Bronchial epithelial cell (primary cell): ENCODE measurements at places on chromosomes 5 and 9.

DNA sequence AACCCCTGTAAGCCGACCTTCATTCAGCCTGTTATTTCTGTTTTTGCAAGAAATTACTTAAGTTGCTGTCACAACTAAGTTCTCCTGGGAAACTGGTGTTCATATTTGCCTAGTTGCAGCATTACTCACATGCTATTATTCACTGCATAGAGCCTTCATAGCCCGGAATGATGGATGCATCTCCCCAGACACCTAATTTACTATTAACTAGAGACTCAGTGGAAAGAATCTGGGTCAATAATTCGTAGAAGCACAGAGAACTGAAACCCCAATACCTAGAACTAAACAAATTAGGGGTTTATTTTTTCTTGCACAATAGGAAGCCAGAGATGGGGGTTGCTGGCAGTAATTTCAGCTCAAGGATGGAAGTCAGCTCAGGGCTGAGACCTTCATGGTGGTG is 45.7 kb upstream of the FAM170A start:
- DNase-seq, result no peak

DNA sequence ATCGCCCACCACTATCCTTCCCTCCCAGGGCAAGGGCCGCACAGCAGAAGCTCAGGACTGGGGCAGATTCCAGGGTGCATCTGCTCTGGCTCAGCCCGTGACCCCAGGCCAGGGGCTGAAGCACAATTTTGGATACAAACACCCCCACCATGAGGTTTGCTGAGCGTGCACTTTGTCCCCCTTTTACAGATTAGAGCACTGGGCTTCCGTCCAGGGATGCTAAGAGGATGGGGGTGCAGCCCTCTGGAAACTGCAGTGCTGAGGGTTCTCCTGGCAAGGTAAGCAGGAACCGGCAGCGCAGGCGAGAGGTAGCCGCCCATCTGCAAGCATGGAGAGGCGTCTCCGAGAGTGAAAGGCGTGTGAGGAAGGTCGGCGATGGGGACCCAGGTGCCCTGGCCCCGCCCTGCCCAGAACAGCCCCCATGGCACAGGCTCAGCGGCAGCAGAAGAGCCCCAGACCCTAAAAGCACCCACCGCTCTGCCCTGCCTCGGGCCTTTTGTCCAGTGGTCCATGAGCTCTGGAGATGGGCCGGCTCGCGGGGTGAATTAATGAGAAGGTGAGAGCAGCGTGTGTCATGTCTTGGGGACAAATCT is 54.5 kb upstream of the OLFM1 start:
- no peak for DNase-seq

DNA sequence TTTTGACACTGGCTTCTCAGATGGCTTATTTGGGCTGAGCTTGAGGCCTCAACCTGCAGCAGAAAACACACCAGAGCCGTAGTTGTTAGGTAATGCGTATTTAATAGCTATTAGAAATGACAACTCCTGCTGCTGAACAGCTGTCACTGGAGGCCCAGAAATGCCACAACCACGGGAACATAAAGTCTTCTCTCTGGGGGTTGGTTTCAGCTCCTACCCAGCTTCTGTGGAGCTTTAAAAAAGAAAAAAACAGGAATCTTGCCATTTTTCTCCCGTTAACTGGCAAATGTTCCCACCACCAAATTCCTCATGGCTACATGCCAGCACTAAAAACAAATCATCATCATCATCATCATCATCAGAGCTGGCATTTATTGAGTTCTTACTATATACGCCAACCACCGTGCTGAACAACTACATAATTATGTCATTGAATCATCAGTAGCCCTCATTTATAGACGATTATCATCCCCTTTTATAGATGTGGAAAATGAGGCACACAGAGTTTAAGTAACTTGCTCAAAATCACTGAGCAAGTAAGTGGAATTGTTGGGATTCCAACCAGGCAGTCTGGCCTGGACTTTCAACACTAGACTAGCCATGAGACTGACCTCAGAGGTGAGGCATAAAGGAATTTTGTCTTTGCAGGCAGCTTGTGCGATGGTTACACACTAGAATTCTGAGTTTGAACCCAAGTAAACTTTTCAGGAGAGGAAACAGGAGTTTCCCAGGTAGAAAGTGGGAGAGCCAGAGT is 185.3 kb upstream of the WWC1 start:
- no peak for DNase-seq

DNA sequence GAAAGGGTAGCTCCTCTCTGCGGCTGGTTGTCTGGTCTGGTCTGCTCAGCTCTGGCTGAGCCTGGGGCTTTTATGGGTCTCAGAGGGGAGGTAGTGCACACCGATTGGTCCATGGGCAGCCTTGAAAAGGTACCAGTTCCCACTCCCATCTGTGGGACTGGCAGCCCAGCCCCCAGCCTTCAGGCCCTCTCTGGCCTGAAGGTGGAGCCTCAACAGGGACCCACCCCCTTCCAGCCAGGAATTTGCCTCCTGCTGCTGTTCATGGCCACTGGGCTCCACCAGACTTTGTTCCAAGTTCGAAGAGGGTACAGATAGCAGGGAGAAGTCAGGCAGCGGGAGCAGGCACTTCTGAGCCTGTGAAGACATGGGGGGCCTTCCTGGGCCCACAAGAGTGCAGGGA is 165.3 kb upstream of the SLC27A6 start:
- DNase-seq, result no peak

DNA sequence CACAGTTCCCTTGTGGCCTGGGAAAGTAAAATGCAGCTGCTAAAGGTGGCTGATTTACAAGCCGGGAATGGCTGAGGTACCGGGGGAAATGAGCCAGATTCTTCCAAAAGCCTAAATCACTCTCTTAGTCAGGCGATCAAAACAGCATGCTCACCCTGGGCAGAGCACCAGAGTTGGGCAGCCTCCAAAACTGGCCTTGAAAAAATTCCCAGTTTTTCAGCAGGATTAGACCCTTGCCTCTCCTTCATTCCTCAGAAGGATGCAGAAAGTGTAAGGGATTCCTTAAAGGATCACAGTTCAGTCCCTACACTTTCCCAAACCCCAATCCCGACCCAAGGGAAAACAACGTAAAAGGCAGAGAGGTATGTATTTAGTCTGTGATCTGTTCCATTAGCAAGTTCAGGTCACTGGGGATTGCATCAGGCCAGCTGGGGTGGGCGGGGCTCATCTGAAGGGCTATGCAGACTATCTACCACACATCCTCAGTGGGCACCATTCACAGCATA is 16.9 kb downstream of the TMEM174 start:
- no peak for DNase-seq

DNA sequence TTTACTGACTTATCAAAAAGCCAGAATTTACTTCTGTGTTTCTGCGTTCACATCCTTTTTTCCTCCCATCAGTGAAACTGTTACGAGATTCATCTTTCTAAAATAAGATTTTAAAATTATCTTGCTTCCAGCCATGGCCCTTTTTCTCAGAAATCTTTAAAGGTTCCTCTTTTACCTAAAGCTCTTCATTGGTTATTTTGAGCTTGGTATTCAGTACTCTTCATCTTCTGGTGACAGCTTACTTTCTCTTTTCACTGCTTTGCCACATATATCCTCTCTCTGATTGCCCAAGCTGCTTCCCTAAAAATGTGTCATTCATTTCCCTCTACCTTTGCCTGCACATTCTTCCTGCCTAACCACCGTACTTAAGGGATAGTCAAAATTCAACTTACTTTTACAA is 32.3 kb downstream of the TGFBR1 start:
- DNase-seq, result no peak

DNA sequence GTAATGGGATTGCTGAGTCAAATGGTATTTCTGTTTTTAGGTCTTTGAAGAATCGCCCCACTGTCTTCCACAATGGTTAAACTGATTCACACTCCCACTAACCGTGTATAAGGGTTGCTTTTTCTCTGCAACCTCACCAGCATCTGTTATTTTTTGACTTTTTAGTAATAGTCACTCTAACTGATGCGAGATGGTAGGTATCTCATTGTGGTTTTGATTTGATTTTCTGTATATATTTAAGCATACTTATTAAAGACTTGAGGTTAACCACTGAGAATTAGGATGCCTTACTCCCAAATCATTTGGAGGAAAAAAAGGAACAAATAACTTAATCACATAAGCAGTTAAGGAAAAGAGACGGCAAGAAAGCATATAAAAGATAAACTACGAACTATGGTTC is 181.6 kb upstream of the FST start:
- no peak for DNase-seq

DNA sequence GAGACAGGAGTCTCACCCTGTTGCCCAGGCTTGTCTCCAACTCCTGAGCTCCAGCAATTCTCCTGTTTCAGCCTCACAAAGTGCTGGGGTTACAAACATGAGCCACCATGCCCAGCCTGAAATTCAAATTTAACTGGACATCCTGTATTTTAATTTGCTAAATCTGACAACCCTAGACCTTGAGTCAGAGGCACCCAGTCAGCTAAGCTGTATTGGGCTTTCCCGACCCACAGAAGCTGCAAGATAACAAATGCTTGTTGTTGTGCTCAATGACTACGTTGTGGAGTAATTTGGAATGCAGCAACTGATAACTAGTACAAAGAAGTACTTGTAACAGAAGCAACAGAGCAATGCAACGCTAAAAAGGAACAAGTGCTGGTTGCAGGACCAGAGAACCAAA is 533.1 kb downstream of the NTRK2 start:
- DNase-seq, result peak; percentile 73

- DNase-seq, result peak; percentile 91
Observed at GRCh38 chr5:143557061-143557818, 153.8 kb upstream of the NR3C1 start.

DNA sequence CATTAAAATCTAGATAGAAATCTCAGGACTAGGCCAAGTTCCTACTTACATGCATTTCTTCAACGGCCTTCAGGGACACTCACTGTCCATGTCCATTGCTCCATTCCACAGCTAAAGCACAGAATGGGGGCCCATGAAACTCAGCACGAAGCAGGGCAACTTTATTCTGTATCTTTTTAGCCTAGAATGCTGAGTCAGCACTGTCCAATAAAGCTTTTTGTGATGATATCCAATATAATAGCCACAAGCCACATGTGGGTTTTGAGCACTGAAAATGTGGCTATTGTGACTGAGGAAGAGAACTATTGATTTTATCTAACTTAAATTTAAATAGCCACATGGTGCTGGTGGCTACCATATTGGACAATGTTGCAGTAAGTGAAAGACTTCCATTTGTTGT is 21.6 kb downstream of the OTP start:
- DNase-seq, result no peak

GRCh38 chr9:13621872-13622564 is 342.5 kb upstream of the MPDZ start:
- no peak for DNase-seq

DNA sequence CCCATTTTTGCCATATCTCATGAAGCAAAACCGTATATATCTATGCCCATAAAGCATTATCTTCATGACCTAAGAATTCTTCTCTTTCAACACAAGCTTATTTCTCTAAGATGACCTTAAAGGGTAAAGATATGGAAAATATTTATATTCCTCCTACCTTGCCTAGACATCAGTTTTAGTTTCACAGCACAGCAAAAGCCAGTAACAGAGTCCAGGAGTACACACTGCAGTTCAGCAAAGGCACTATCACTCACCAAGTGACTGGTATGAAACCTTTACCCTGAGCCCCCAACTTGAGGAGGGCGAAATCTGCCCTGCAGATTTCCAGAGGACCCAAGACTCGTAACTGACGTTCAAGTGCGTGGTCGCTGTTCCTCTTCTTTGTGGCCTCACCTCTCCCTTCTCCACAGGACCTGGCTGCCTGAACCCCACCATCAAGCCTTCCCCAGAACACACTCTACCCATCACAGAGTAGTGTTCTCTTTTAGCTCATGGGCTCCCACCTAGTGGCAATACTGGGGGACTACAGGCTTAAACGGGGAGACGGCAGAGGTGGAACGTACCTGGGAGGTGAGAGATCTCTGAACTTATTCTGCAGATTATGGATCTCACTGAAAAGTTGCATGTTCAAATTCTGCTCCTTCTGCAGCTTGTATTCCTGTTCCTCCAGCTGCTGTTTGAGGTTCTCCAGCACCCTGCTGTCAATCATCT is 141.0 kb downstream of the CDK5RAP2 start:
- DNase-seq, result no peak

GRCh38 chr9:2601785-2602378 is 19.7 kb upstream of the VLDLR start:
- DNase-seq, result no peak

DNA sequence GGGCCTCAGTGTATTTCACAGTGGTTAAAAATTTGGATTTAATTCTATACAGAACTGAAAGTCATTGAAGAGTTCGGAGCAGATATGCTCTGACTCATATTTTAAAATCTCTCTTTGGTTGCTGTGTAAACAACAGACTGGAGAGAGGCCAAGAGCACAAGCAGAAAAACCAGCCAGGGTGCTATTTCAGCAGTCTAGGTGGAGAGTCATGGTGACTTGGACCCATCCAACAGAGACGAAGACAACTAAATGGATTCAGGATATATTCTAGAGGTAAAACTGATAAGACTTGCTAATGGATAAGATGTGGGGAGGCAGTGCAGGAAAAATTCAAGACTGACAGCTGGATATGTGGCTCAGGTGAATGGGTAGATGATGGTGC is 168.9 kb downstream of the MAPKAP1 start:
- DNase-seq, result peak; percentile 98

DNA sequence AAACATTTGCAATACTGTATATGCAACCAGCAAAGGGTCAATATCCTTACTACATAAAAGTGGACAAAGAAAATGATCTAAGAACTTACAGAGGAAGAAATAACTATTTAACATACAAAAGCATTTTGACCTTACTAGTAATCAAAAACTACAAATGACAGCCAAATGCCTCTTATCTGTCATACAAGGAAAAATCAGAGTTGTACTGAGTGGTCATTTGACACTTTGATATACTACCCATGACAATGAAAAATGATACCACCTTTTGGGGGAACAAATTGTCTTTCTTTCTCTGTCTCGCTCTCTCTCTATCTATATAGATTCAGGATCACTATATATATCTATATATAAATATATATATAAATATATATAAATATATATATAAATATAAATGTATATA is 50.4 kb upstream of the ZSWIM6 start:
- DNase-seq, result no peak

GRCh38 chr5:101943784-101944183 is 352.3 kb downstream of the SLCO4C1 start:
- DNase-seq, result peak; percentile 55

- DNase-seq, result no peak
Observed at GRCh38 chr9:86082870-86083269, 16.5 kb downstream of the GOLM1 start.

- no peak for DNase-seq
Observed at GRCh38 chr9:134858051-134858841, 22.4 kb upstream of the FCN2 start.

GRCh38 chr5:124199893-124200292 is 546.5 kb downstream of the ZNF608 start:
- peak; percentile 18 for DNase-seq
